GM12878 (cell line): ENCODE measurements at places on chromosomes 11 and 22. TPM values are rescaled to one million over a fixed set of nuclear protein-coding genes. Genes with fewer than 3 reads are reported as not detected.

GGTLC3 gene
- total RNA-seq = not detected in 2 replicates

AMPD3 gene
- total RNA-seq = 24.3 and 28.6 TPM in 2 replicates

APOBEC3A gene
- not detected in 2 replicates for total RNA-seq

CARD18 gene
- total RNA-seq = not detected in 2 replicates

ELMOD1 gene
- not detected in 2 replicates for total RNA-seq

ANGPTL5 gene
- not detected in 2 replicates for total RNA-seq

GRCh38 chr11:44380009-44380313 lies 70.0 kb upstream of the ALX4 start:
- no peaks in the 10 kb centered on the region for H3K36me3 ChIP-seq
- H3K27ac ChIP-seq = no peak overlapping the region

DNA sequence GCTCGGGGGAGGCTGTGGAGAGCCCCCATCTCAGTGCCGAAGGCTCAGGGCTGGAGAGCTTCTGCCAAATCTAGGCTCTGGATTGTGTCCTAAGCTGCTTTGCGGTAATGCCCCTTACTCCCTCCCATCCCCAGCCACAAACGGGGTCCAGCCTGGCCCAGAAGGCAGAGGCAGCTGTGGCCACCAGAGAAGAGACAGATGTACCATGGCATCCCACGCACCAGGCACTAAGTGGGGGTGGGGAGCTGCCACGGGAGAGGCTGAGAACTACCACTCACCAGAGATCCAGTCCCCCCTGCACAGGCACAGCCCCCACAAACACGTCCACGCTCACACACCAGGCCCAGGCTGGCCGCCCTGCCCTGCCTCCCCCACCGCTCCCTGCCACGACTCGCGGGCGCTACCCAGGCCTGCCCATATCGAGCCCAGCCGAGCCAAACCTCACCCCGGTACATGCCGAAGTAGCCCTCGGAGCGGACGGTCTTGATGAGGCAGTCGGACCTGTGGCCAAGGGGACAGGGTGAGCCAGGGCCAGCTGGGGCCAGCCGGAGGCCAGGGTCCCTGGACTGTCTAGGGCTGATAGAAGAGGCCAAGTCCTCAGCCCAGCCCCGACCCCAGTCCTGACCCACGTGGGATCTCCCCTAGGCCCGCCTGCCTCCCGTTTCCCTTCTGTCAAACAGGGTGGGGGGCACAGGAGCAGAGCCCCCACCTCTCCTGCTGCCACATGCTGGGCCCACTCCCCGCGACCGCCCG lies 3.9 kb downstream of the SLC25A22 start:
- H3K27ac ChIP-seq = no peak overlapping the region
- DNase-seq = no peak
- peaks cover 9% of the 10 kb centered on the region for H3K36me3 ChIP-seq
- H3K27me3 ChIP-seq = no peaks in the 10 kb centered on the region
- peaks cover 20% of the 10 kb centered on the region for H3K4me1 ChIP-seq

- no peak overlapping the region for H3K27ac ChIP-seq
- H3K4me3 ChIP-seq = no peak overlapping the region
- H3K4me1 ChIP-seq = no peaks in the 10 kb centered on the region
- H3K36me3 ChIP-seq = no peaks in the 10 kb centered on the region
- no peaks in the 10 kb centered on the region; the same call in 1 of the 2 replicates for H3K27me3 ChIP-seq
These were observed 38.3 kb downstream of the WT1 start for GRCh38 chr11:32396991-32397390.

DNA sequence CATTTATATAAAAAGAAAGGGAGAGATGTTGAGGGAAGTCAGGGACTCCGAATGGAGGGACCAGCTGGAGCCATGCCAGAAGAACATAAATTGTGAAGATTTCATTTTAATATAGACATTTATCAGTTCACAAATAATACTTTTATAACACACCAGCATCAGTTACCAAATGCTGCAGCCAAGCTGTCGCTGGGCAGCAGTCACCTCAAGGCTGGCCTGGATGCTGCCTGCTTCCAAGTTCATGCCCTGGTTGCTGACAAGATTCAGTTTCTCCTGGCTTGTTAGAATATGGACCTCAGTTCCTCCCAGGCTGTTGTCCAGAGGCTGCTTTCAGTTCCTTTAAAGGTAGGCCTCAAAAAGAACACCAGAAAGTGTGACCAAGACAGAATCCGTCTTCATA lies 30.8 kb upstream of the ALDH3B2 start:
- no peaks in the 10 kb centered on the region for H3K27me3 ChIP-seq
- H3K4me3 ChIP-seq = no peak overlapping the region
- H3K27ac ChIP-seq = no peak overlapping the region
- H3K4me1 ChIP-seq = no peaks in the 10 kb centered on the region
- H3K36me3 ChIP-seq = no peaks in the 10 kb centered on the region

DNA sequence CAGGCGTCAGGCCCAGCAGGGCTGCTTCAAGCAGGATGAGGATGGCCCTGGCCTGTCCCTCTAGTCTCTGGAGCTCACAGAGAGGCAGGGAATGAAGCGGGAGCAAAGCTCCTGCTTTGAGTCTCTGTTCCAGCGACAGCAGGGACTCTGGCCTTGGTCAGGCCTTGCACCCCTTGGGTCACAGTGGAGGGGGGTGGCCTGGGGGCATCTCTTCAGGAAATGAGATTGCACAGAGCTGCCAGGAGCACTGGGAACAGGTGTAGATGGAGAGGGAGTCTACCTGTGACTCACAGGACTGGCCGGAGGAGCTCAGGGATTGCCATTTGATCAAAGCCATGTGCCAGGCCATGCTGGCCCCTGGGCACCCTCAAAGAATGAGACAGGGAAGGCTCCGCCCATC lies 1.6 kb downstream of the ANO1 start:
- H3K4me3 ChIP-seq = no peak overlapping the region
- no peak overlapping the region for H3K27ac ChIP-seq
- no peaks in the 10 kb centered on the region for H3K4me1 ChIP-seq
- H3K36me3 ChIP-seq = no peaks in the 10 kb centered on the region

DNA sequence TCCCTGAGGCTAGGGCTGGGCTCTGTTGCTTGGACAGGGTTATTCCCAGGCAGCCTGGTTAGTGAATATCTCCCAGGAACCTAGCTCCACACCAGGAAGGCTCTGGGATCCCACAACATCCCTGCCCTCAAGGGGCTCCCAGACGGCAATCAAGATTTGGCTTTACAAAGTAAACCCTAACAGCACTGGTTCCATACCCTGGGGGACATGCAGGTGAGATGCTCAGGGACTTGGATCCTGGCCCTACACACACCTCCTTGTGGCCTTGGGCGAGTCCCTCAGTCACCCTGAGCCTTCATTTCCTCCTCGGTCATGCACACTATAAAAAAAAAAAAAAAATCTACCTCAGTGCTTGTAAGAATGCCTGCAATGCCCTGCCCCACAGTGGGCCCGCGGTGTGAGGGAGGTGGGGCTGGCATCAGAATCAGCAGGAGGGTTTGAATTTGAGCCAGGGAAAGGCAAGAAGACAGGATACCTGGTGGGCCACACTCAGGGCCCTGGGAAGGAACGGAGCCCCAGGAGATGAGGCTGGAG lies 86.3 kb downstream of the MORC2 start:
- DNase-seq = no peak
- no peaks in the 10 kb centered on the region for H3K4me1 ChIP-seq
- no peak overlapping the region for H3K4me3 ChIP-seq
- H3K27me3 ChIP-seq = no peaks in the 10 kb centered on the region

DNA sequence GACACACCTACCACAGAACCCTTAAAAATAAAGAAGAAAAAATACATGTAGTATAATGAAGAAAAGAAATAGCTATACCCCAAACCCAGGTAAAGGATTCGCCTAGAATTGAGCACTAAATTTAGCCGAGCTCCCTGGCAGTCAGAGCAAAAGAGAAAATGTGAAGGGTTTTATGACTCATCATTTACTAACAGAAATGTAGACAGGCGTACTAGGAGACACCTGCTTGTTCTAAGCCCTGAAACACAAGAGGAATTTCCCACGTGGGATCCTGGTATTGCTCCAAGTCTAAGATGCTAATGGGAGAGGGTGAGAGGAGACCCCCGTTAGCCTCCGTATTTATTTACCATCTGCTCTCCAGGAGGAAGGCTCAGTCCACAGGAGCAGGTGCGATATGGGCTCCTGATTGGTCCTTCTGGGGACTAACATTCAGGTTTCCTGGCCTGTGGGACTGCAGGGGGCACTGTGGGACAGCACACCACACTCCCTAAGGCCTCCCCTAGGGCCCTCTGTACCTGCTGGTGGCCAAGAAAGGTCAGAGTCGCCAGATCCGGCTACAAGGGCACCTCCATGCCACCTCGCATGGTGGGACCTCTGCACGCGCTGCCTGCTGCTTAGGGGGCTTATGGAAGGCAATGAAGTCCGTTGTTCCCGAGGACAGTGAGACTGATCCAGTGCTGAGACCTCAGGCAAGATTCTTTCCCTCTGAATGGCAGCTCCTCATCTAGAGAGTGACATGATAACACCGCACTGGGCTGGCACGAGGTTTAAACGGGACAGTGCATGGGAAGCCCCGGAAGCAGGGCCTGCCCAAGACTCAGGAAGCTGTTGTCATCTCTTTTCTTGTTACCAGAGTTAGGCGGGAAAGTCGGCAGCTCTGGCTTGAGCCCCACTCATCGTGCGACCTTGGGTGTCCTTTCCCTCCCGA lies 25.8 kb downstream of the KCNC1 start:
- H3K27ac ChIP-seq = no peak overlapping the region
- H3K4me1 ChIP-seq = no peaks in the 10 kb centered on the region
- H3K27me3 ChIP-seq = no peaks in the 10 kb centered on the region

GRCh38 chr11:78400702-78401101 lies 16.9 kb downstream of the GAB2 start:
- DNase-seq = no peak
- no peaks in the 10 kb centered on the region for H3K36me3 ChIP-seq
- H3K4me3 ChIP-seq = no peak overlapping the region

DNA sequence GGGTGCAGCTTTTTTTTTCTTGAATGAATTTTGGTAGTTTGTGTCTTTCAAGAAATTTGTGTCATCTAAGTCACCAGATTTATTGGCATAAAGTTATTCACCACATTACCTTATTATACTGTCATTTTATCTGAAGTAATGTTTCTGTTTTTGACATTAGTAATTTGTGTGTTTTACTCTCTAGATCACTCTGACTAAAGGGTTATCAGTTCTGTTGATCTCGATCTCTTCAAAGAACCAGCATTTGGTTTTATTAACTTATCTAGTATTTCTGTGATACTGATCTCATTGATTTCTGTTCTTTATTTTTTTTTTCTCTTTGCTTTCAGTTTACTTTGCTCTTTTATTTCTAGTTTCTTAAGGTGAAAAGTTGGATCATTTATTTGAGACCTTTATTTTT lies 55.5 kb downstream of the PDHX start:
- no peaks in the 10 kb centered on the region for H3K27me3 ChIP-seq
- H3K4me1 ChIP-seq = no peaks in the 10 kb centered on the region
- H3K27ac ChIP-seq = no peak overlapping the region

DNA sequence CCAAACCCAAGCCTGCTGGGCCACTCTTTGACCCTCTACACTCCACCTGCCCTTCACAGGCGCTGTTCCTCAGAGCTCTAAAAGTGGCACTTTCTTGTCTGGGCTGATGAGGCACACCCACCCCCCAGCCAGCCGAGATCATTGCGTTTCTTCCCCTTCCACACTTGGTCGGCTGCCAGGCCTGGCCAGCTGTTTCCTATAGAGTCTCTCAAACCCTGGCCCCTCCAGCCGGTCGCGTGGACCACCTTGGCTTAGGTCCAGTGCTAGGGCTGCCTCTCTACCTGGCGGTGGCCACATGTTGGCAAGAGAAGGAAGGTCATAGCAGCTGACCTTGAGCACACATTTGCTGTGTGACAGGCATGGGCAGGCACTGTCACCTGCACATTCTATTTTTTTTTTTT lies 60.6 kb downstream of the PPP6R2 start:
- no peak overlapping the region for H3K27ac ChIP-seq
- H3K36me3 ChIP-seq = peaks cover 23% of the 10 kb centered on the region
- H3K4me1 ChIP-seq = peaks cover 9% of the 10 kb centered on the region

DNA sequence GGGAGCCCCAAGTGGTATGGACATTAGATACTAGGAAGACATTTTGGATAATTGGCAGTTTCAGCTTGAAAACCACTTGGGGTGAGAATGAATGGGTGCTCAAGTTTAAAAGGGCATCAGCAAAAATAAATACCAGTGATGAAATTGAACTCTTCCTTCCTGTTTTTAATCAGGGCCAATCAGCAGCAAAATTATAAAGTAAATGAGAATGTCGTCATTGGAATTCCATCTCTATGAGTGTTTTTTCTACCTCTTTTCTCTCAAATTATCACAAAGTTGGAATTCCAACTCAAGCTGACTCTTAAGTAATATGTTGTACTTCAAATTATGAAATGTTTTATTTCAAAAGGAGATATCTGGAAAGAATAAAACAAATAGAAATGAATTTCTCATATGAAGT lies 730.6 kb downstream of the METTL15 start:
- no peaks in the 10 kb centered on the region for H3K36me3 ChIP-seq
- no peak overlapping the region for H3K27ac ChIP-seq
- no peak overlapping the region for H3K4me3 ChIP-seq

GRCh38 chr22:32562916-32563315 lies 88.3 kb downstream of the FBXO7 start:
- H3K4me1 ChIP-seq = no peaks in the 10 kb centered on the region
- no peaks in the 10 kb centered on the region for H3K27me3 ChIP-seq
- H3K4me3 ChIP-seq = no peak overlapping the region
- no peak for DNase-seq
- no peaks in the 10 kb centered on the region for H3K36me3 ChIP-seq

DNA sequence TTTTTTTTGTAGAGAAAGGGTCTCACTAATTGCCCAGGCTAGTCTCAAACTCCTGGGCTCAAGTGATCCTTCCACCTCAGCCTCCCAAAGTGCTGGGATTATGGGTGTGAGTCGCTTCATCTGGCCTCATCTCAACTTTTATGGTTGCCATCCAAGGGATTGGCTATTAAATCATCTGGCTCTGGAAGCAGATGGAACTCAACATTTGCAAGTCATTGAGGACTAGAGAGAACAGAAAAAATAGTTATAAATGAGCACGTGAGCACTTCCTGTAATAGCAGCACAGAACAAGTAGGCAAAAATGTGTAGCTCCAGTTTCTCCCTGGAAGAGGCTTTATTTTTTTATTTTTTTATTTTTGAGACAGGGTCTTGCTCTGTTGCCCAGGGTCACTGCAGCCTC lies 22.3 kb upstream of the PATL1 start:
- DNase-seq = no peak
- no peaks in the 10 kb centered on the region for H3K27me3 ChIP-seq
- H3K4me3 ChIP-seq = no peak overlapping the region
- H3K4me1 ChIP-seq = no peaks in the 10 kb centered on the region
- H3K27ac ChIP-seq = no peak overlapping the region

GRCh38 chr22:49010901-49011300 lies 816.8 kb downstream of the BRD1 start:
- H3K4me1 ChIP-seq = no peaks in the 10 kb centered on the region
- H3K36me3 ChIP-seq = no peaks in the 10 kb centered on the region
- no peaks in the 10 kb centered on the region for H3K27me3 ChIP-seq
- H3K27ac ChIP-seq = no peak overlapping the region
- H3K4me3 ChIP-seq = no peak overlapping the region

DNA sequence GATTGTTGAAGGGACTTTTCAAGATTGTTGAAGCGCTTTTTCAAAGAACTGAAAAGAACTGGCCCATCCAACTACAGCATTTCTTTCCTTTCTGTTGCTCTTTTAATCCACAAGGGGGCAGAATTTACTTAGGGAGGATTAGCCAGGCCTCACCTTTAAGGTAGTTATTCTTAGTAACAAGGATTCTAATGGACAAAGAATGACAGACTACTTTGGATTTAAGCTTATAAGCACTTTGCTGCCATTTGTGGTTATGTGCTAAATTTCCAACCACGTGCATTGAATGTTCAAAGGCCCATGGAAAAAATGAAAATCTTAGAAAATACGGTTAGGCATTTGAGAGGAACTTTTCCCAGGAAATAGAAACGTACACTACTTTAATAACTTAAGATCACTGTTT lies 49.5 kb upstream of the HSPA8 start:
- no peak overlapping the region for H3K4me3 ChIP-seq
- no peaks in the 10 kb centered on the region for H3K4me1 ChIP-seq
- no peaks in the 10 kb centered on the region for H3K36me3 ChIP-seq
- H3K27ac ChIP-seq = no peak overlapping the region
